Occipital lobe (tissue), 3 donors: ENCODE measurements at places on chromosomes 2 and 18. TPM values are rescaled to one million over a fixed set of nuclear protein-coding genes. Genes with fewer than 3 reads are reported as not detected.

ONECUT2 gene
- total RNA-seq, result 0.78 TPM

SERPINB5 gene
- total RNA-seq, result not detected

PDE6D gene
- total RNA-seq, result 25.4 TPM

IL1R2 gene
- not detected for total RNA-seq

- DNase-seq, result no peak
Observed at GRCh38 chr2:143162997-143163396, 33.8 kb downstream of the ARHGAP15 start.

DNA sequence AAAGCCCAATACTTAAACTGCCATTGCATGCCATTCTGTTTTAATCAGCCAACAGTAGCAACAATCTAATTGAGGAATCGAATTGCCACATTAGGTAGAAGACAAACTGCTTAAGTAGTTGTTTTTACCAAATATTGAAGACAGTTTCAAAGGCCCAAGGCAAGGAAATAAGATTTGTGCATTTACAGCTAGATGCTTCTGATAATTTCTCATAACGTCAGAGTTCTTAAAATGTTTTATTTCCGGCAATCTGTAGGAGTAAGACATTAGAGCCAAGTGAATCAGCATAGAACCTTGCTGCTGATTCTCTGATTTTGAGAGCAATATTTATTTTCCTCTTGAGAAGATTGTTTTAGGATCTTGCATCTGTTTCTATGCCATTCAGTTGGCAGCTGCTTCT, 174.3 kb downstream of the RBM43 start:
- no peak for DNase-seq

- DNase-seq, result no peak
Observed at GRCh38 chr2:152452256-152452973, 117.4 kb downstream of the FMNL2 start.

- no peak for DNase-seq
Observed at GRCh38 chr2:178860551-178860950, 53.3 kb upstream of the TTN start.

- DNase-seq, result no peak
Observed at GRCh38 chr18:71986351-71987050, 557.6 kb downstream of the CBLN2 start.

GRCh38 chr2:159907909-159908308, 109.9 kb upstream of the CD302 start:
- DNase-seq, result no peak

- DNase-seq, result no peak
Observed at GRCh38 chr2:242044313-242044590, 174.7 kb downstream of the RTP5 start.

GRCh38 chr18:59898609-59899297, 1.0 kb upstream of the PMAIP1 start:
- DNase-seq, result no peak

GRCh38 chr18:40555914-40556313, 1399.1 kb upstream of the PIK3C3 start:
- DNase-seq, result no peak

DNA sequence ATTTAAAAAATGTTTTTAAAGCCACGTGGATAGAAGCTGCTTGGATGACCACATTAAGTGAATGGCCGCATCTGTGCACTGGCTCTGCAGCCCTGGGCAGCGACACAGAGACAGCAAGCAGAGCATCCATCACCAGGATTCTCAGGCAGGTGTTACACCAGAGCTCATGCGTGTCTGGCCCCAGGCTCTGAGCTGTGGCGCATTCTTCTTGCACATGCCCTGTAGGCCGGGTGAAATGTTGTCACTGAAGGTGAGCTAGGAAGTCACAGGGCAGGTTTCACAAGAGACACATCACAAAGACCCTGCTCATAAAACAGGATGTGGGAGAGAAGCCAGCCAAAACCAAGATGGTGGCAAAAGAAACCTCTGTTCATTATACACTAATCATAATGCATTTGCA, 8.4 kb upstream of the PXDN start:
- DNase-seq, result no peak

GRCh38 chr2:164335947-164336346, 285.3 kb downstream of the GRB14 start:
- no peak for DNase-seq

DNA sequence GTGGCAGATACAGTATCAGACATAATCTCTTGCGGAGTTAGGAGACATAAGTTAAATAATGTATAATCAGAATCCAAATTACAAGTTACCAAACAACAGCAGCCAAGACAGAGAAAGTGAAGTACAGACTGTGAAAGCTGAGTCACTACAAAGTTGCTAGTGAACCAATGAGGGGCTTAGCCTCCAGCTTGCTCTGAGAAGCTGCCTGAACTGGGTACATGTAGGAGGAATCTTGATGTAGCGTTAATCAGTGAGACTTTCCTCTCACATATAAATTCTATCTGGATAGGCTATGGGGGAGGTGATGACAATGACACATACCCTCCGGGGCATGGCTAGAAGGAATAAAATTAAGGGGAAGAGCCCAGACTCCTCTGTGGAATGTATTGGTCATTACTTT, 1234.3 kb upstream of the DDX18 start:
- DNase-seq, result no peak
